ENCODE measurements at places on chromosomes 2 and 18. TPM values are rescaled to one million over a fixed set of nuclear protein-coding genes. Genes with fewer than 3 reads are reported as not detected.

Gene TMEFF2
- not detected for total RNA-seq

DNA sequence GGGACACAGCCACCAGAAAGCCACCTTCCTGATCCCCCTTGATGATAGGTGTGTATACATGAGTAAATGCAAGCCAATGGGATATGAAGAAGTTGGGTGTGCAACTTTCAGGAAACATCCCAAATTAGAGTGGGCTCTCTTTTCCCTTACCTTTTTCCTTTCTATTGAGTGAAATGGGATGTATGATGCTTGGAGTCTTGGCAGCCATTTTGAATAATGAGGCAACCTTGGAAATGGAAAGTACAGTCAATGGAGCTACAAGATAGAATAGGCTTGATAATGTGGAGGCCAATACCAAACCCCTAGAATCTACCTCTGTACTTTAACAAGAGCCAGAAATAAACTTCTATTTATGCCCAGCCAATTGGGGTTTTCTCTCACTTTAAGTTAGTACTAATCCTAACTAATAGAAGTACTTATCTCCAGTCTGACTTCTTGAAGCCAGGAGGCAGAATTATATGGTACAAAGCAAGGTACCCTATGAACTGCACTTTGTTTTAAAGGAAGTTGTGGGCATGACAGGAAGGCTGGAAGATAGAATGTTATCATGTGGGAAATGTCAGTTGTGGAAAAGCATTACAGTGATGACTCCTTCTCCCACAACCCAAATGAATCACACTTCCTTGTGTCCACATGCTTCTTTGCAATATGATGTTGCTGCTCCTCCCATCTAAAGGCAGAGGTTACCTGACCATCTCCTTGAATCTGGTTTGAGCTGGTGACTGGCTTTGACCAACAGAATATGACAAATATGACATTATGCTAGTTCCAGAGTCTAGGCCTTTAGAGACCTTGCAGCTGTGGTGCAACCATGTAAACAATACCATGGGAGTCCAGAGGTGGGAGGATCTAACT lies 12.9 kb upstream of the NABP1 start:
- no peak for DNase-seq

DNA sequence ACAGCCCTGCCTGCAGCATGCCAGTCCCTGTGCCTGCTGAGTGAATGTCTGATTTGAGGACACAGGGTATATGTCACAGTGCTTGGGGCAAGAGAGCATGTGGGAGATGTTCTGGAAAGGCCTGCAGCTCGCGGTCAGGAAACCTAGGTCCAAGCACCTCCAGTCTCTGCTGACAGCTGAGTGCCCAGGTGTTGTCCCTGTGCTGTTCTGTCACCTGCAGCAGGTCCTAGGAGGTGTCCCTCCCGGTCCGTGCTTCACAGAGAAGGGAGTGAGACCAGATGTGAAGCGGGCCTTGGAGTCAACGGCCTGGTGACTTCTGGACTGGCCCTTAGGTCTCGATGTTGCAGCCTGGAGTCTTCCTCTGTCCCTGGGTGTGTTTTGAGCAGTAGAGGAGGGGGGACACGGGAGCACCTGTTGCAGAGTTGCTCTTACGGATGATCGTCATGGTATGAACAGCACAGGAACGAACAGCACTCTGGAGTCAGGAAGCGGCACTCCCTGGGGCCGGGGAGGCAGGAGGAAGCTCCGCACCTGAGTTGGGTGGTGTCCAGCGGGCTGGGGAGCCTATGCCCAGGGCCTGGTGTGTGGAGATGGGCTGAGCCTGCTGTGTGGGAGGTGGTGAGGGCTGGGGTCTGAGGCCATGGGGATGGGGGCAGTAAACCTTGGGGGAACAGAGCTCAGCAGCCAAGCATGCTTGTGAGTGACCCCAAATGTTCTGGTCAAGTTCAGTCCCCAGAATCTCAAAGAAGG lies 21.6 kb upstream of the ARHGEF4 start:
- no peak for DNase-seq

Gene ERBB4
- total RNA-seq, result 13.8 TPM

DNA sequence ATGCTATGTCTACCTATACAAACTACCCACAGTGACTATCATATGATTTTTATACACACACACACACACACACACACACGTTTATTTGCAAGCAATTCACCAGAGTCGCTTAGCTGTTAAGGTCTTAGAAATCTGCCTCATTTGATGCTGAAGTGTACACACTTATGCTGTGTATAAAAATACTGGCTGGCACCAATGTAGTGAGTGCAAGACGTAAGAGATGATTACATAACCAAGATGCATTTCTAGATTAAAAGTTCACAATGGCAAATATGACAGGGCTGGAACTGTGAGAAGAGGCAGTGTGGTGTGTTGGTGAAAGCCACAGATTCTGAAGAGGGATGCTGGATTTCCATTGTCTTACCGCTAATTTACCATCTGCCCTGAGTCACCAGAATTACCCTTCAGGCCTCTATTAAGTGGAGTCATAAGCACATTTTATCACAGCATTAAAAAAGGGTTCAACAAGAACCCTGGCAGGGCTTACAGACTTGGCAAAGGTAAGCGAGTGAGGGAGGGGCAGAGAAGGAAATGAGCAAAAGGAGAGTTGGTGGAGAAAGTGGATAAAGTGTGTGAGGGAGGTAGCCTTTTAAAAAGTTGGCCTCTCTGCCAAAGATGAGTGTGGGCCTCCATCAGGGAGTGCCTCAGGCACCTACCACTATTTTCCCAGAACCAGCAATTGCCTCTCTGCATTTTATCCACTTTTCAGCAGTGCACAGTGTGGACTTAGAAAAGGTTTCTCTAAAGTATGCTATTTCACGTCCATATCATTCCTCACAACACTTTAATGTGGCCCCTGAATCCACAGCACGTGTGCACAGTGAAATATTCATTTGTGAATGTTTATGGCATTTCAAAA lies 21.5 kb downstream of the MEIS1 start:
- DNase-seq, result no peak

Gene HOXD12
- not detected for total RNA-seq

Gene CROCC2
- total RNA-seq, result not detected

- DNase-seq, result peak; percentile 80
Measured at GRCh38 chr2:240557808-240558207, at the start of gene ANKMY1. Gene ANKMY1 (minus strand): TSS chr2:240557988. CDS start chr2:240557335, 653 bp downstream.

- DNase-seq, result no peak
Measured at GRCh38 chr2:535222-535621, 142.0 kb downstream of the TMEM18 start.
